ENCODE measurements at places on chromosomes 6 and 20.

DNA sequence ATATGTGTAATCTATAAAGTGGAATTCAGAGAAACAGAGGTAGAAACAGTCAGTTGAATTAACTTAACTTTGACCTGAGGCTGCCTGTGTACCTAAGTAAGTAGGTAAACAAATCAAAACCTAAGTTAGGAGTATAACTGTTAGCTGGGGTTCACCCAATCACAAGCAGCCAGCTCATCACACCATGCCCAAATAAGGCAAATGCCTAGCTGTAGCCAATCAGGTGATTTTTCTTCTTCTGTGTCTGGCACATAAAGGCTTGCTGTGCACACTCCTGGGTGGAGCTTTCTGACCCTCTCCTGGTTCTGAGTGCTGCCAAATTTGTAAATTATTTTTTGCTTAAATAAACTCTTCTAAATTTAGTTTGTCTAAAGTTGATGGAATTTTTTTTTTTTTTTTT lies 54.7 kb upstream of the TRIM39 start:
- DNase-seq: no peak

GRCh38 chr20:10863337-10864060 lies 189.7 kb upstream of the JAG1 start:
- no peak for DNase-seq

DNA sequence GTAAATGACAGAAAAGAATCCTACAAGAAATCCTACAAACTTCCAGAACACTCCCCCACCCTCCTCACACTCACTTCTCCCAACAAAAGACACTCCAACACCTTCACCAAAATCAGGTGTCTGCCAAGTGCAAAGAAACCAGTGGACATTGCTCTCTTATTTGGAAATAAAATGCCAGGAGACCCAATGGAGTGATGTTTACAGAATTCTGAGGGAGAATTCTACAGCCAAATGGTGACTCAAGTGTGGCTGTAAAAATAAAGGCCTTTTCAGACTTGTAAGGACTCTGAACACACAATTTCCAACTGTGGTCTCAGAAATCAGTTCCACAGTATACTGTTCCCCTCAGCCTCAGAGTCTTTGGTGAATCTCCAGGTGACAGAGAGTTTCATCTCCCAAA lies 109.6 kb upstream of the CARMIL1 start:
- DNase-seq: no peak

GRCh38 chr6:54267798-54268197 lies 40.4 kb upstream of the TINAG start:
- peak; percentile 2 for DNase-seq

DNA sequence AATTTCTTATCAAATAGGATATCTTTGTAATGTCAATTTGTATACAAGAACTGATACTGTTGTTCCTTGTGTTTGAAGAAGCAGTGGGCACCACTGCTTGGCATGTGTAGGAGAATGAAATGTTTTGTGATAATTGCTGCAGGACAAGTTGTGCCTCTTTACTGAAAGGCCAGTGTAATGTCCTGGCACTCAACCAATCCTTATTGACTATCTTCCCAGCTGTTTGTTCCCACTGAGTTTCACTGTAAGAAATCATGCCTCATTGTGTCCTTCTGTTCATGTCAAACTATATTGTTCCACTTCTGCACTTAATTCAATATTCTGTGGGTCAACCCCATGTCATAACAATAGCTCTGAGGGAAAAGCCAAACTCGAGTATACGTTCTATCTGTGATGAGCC lies 136.1 kb upstream of the FAM83B start:
- no peak for DNase-seq

- no peak for DNase-seq
Measured at GRCh38 chr6:105995391-105995865, 90.7 kb upstream of the PRDM1 start.

GRCh38 chr6:82068721-82069120 lies 178.8 kb downstream of the IBTK start:
- DNase-seq: no peak

GRCh38 chr6:103723438-103724322 lies 1136.0 kb downstream of the HACE1 start:
- no peak for DNase-seq

DNA sequence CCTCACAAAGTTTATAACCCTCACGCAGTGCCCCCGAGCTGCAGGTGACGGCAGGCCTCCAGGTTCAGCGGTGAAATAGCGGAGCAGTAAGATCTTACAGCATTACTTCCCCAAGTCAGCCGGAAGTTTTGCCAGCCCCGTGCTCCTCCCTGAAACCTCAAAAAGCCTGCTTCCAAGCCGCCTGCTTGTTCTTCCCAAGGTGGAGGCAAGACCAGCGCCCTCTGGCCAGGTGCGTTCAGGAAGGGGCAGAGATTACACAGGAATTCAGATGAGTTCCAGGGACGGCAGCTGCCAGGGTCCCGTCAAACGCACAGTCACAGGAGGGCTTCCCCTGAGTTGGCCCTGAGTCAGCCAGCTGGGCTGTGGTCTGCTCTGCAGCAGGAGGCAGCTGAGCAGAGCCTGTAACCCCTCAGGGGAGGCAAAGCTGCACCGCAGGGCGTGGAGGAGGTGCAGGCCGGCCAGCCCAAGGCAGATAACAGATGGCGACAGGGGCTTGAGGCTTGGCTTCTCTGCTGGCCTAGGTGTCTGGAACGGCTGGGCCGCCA lies 124.1 kb upstream of the RPS6KA2 start:
- DNase-seq: no peak

GRCh38 chr6:113330636-113330946 lies 526.6 kb upstream of the MARCKS start:
- DNase-seq: no peak

GRCh38 chr6:4606016-4606415 lies 170.2 kb upstream of the CDYL start:
- no peak for DNase-seq
